ENCODE measurements at places on chromosomes 4 and X.

DNA sequence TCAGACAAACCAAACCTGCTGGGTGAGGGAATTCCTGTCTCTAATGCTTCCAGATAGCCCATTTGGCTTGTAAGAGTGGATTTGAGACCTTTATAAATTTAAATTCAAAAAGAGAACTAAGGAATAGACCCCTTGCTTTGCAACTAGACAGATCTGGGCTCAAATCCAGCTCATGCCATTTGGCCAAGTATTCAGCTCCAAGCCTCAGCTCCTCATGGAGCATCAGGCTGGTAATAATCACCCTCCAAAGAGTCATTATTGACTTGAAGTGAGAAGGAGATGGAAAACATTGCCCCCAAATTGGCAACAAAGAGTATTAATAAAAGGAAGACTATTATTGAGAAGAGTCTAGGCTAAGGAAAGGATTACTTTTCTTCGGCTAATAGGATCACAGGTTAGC is 134.7 kb downstream of the PDE5A start:
- no peak for DNase-seq

DNA sequence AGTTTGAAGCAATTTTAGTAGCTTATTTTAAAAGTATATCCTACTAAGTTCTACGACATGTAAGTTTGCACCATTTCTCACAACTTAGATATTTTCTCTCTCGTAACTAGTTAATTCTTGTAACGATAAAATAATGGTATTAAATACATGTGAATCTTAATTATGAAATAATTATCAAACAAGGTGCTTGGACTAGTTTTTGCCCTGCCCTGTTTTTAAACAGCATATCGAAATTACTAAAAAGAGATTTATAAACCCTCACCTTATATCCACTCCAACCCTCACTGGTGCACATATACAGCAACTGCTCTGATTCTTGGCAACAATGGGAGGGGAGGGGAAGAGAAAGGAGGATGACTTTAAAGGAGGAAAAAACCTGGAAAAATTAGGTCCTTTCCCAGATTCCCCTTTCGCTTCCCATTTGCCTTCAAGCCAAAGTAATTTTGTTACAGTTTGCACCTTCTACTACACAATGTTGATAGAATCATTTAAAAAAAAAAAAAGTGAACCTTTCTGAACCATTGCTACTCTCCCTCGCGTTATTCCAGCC is 820 bp upstream of the MAB21L2 start:
- no peak for DNase-seq

DNA sequence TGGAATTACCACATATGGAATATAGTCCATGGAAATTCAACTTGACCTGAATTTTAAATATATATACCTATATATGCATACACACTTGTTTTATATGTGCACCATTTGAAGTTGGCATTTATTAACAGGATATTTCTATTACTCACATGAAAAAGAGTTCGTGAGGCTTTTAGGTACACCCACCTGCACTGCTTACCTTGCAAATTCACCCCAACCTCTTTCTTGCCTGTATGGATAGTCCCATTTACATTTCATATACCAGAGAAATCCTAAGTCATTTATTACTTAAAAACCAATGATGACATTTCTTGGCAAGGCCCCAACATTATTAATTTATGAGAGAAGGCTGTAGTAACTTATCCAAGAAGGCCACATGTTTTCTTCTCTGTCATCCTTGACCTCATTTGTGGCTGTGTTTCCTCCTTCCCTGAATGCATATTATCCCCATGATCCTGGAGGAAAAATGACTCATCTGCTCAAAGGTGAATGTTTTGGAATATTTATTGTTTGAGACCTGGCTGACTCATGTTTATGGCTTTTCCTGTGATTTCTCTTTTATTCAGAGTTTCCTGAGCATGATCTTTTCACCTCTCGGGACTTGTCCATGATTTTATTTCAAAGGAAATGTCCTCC is 62.2 kb upstream of the FAM241A start:
- DNase-seq = peak; percentile 26

- DNase-seq = no peak
These were observed 22.4 kb downstream of the LPAR4 start for GRCh38 chrX:78769946-78770345.

- no peak for DNase-seq
These were observed 86.2 kb upstream of the TSPAN5 start for GRCh38 chr4:98744372-98745150.

- no peak for DNase-seq
These were observed 279.2 kb upstream of the FGF16 start for GRCh38 chrX:77167993-77168392.

GRCh38 chr4:62709618-62710252 is 1509.6 kb downstream of the ADGRL3 start:
- DNase-seq = peak; percentile 47

DNA sequence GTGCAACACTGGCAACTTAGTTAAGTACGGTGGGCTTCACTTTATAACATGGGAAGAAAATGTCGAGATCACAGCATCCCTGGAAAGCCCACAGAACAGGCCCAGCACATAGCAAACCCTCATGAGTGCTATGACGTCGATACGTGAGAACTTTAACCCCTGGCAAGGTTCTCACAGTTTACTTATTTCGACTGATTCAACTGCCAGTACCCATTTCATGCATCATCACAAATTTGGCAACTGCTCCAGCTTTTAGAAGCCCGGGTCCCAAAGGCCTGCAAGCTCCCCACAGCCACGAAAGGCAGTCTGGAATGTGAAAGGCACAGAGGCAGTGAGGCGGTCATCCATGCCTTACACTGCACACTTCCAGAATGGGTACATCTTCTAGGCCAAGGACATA is 41.2 kb downstream of the RELL1 start:
- DNase-seq = no peak

DNA sequence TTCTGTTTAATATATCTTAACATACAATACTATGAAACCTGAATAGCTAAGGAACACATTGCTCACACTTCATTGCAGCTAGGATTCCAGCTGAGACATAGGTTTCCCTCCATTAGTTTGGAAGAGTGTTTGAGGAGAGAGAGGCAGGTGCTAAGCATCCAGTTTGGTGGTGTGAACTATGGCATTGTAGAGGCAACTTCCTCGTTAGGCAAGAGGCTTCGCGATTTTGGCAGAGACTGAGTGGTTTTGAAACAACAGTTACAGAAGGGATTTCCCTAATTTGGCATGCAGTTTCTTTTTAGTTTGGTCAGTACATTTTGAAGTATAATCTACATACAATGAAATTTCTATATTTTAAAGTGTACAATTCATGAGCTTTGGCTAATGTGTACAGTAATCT is 117.1 kb upstream of the BMP3 start:
- DNase-seq = peak; percentile 54

DNA sequence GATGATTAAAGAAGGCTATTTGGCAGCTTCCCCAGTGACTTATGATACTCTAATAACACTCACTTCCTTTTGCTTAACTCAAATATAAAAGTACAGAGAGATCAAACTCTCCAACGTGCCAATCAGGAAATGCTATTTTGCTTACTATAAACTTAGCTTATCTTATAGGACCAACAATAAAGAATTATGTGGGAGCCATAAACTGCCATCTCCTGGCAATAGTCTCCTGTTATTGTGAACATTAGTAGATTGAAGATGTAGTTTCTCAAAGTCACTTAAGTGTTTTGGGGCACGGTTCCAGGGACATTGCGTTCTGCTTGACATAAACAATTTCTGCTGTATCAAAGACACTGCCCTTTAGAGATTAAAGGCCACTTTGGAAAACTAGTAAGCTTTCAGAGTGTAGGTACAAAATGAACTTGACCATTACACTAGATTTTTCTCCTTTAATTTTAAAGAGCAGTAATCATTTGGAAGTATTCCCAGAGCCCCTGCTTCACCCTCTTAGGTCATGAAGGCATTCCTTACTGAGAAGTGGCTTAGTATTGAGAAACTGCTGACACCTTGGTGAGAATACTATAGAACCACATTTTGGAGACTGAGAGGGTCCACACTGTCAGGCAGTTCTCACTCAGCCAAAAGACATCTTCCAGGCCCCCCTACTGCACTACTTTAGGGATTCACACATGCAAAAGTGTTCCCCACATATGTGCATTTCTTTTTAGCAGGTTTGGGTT is 51.9 kb downstream of the MAOA start:
- DNase-seq = no peak

- peak; percentile 58 for DNase-seq
These were observed 168.7 kb downstream of the NR3C2 start for GRCh38 chr4:148273501-148273986.

GRCh38 chrX:144586756-144587155 is 660.5 kb upstream of the SPANXN1 start:
- no peak for DNase-seq
